Activated naive CD8-positive, alpha-beta T cell treated with anti-CD3 and anti-CD28 coated beads, Interleukin-2, amount 50 U/mL, for 24 hours (primary cell): ENCODE measurements at places on chromosomes 12 and 14.

GRCh38 chr12:122729583-122730214, 945 bp downstream of the HCAR1 start:
- DNase-seq = no peak

DNA sequence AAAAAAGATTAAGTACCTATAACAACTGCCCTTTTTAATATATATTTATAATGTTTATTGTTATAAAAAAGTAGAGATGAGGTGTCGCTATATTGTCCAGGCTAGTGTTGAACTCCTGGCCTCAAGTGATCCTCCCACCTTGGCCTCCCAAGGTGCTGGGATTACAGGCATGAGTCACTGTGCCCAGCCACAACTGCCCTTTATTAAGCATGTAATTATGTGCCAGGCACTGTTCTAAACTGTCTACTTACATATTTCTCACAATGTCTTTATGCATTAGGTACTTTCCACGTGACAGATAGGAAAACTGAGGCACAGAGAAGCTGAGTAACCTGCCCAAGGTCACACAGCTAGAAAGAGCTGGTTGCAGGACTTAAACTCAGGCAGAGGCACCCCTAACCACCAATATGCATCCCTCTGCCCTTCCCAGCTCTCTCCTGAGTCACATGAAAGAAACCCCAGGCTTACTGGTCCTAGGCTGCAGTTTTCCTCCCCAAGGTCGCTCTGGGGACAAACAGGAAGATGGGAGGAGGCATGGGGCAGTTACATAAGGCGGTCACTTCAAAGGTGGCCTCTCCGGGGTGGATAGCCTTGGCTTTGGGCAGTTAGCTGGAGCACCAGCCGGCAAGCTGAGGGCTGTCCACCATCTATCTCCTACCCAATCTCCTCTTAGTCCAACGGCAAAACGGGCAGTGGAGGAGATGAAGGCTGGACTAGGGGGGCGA, 54.6 kb upstream of the TBX3 start:
- no peak for DNase-seq

DNA sequence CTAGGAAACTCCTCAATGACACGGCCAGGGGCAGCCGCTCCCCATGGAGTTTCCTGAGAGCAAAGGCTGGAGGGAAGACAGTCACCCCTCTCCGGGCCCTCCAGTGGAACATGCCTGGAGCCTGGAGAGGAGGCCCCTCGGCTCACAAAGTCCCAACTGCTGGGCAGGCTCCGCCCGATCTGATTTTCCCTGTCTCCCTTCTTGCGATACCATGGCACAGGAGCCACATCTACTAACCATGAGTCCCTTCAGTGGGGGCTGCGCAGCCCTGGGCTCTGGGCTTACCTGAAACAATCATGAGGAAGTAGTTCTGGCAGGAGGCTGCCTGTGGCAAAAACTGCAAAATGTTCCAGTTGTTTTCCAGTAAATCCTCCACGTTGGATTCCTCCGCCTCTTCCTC, 15.3 kb downstream of the P2RX2 start:
- DNase-seq = no peak

DNA sequence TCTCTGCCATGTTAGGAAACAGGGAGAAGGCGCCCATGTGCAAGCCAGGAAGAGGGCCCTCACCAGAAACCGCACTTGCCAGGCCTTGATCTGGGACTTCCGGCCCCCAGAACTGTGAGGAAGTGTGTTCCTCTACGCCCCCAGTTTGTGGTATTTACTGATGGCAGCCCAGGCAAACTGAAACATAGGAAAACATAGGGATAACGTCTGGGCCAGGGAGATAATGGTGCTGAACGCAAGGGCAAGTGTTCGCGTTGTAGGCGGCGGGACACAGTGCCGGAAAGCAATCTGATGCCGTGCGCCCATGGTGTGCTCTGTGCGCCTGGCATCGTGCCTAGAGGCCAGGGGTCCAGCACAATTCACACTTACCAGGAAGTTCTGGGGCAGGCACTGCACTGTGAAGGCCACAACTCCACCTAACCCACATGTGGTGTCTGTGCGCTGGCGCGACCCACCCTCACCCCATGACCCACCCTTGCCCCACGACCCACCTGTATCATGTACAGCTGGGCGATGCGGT, 53.6 kb downstream of the ARL6IP4 start:
- no peak for DNase-seq

DNA sequence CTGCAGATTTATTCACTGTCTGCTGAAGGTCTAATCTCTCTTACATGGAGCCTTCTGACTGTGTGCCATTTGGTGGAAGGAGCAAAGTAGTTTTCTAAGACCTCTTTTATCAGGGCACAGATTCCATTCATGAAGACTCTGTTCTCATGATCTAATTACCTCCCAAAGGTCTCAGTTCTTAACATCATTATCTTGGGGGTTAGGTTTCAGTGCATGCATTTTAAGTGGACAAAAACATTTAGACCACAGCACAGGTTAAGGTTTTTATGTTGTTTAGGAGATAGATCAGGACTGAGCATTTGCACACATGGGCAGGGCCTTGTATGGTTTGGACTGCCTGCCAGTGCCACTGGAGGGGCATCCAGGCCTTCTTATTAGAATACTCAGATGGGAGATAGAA, 746.1 kb downstream of the C12orf50 start:
- no peak for DNase-seq

- DNase-seq = no peak
Measured at GRCh38 chr12:64767495-64767894, 8.3 kb upstream of the GNS start.

GRCh38 chr14:34817768-34818167, 57.4 kb downstream of the BAZ1A start:
- DNase-seq = no peak

DNA sequence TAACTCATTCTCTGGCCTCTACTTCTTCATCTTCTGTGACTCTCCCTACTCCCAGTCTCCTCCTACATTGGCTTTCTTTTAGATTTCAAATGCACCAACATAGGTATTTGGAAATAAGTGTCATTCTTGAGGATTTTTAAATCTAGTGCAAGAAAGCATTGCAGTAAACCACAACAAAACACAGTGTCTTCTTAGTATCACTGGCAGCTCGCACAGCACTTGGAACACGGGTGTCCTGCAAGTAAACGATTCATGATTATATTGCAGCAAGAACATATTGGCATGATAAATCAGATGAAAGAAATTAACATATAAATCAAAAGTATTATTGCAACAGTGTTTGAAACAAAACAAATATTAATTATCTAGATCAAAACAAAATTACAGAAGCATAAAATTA, 45.6 kb downstream of the MAGOHB start:
- no peak for DNase-seq

DNA sequence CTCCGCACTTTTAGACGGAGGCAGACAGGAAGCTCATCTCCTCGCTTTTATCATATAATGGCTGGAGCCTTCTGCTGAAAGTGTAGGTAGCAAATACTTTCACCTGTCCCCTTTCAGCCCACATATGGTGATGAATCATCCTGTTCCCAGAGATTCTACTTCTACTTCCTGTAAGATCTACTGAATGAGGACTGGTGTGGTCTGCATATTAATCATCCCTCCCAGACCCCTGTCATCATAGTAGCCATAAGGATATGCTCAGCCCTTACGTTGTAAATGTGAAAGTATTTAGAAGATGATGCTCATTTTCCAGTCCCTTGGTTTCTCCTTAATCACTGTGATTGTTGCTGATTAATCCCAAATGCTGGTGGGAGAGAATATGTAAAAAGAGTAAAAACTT, 268.2 kb upstream of the GRIP1 start:
- no peak for DNase-seq

- DNase-seq = peak; percentile 88
Measured at GRCh38 chr12:131132118-131132892, 178.6 kb downstream of the ADGRD1 start.

GRCh38 chr14:61813096-61813606, 50.9 kb downstream of the SNAPC1 start:
- no peak for DNase-seq

DNA sequence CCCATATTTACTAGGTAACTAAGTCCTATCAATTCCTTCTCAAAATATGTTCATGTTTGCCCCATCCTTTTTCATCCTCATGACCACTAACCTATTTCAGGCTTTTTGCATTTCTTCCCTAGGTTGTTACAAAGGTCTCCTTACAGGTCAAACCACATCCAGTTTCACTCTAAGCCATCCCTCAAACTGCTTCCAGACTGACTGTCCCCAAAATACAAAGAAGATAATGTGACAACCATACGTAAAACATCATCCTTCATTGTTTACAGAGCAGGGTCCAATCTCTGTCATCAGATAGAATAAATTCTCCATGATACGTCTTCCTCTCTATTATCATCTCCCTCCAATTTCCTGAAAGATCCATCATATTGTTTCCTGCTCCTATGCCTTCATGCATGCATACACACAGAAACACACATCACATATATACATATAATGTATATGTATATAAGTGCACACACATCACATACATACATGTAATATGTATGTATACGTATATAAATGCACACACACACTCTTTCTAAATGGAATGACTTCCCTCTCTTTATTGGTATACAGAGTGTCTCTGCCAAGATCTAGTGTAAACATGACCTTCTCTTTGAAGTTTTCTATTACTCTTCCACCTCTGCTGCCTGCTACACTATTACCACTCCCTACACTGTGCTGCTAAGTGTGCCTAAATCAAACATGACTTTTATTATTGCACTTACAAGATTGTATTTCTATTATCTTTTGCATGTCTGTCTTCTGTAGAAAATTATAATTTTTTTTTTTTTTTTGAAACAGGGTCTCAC, 30.7 kb upstream of the EPS8 start:
- DNase-seq = no peak

GRCh38 chr12:709455-710020, 42.8 kb upstream of the WNK1 start:
- DNase-seq = no peak

DNA sequence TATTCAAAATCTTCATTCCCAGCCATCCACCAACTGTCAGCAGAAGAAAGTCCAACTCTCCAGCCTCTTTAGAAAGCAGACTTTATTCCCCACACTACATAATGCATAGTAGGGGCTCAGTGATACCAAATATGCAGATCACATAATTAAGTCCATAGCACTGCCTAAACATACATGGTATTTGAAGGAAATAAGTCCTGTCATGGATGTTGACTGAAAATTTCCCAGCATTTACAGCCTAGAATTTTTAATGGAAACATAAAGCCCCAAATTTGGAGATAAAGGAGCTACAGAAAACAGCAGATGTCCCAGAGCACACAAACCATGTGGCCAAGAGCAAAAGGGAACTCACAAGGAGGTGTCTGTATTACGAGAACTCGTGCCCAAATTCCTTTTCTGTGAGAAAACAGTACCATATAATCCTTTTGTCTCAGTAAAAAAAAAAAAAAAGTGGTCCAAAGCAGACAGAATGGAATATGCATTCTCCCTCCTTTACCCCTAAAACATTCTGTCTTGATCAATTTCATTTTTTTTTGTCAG, 920.5 kb downstream of the NRXN3 start:
- DNase-seq = no peak

DNA sequence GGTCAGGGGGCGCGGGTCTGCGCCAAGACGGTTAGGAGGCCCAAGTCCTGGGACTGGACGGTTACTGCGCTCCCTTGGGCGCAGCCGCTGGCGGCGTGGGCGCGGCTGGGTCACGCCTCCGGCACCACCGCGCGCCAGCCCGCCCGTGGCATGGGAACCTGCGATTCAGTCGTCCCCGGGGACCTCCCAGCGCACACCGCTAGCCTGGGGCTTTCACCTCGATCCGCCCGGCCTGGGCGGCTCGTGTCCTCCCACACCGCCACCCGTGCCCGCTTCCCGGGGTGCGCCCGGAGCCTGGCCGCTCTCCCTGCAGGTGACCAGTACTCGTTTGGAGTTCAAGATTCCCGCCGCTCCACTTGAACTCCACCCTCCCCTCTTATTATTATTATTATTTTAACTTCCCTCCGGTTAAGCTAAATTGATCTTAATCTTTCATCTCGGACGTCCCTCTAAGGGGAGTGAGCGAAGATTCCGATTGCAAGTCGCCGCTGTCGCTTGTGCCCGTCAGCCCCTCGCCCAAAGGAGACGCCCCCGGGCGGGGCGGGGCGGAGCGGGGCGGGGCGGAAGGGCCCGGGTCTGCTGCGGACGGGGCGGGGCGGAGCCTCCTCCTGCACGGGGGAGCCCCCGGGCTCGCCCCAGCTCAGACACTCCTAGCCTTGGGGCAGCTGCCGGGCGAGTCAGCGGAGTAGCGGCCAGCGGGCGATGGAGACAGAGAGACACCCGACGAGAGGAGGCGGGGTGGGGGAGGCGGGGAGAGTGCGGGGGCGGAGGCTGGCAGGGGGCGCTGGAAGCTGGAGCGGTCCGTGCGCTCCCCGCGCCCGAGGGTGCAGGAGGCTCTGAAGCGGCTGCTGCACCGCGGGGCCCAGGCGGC, at the start of gene KCNMB4:
KCNMB4 (plus strand) TSS at position 643 of the 871 bp plus-strand sequence. CDS start 445 bp downstream, outside the sequence.
- peak; percentile 77 for DNase-seq

DNA sequence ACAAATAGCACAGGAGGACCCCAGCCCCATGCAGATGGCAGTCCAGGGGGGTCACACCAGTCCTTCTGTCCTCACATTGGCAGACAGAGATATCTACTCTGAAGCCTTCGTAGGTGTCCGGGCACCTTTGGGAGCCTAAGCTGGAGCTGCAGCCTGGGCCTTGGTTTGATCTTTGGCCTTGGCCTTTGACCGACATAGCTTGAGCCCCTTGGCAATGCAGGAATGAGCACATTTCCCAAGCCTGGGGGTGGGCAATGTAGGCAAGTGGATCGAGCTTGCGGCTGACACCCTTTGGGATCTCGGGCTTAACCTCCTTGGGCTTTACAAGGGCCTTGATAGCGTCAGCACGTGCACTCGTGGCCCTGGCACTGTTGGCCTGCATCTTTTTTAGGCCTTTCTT, 6.4 kb downstream of the COQ5 start:
- DNase-seq = no peak

DNA sequence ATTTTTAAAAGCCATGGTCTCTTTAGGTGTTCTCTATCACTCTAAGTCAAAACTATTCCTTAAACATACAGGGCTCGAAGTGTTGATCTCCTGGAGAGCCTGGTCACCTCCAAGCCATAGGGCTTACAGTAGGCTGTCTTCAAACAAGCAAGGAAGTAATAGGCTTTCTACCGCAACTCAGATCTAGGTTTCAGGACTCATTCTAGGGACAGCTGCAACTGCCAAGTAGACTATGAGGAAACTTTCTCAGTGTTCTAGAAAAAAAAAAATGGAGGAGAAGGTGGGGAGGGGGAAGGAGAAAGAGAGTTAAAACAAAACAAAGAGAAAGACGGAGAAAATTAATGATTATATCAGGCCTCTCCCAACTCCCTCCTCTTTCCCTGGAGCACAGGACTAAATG, 106.9 kb upstream of the ETV6 start:
- DNase-seq = no peak

DNA sequence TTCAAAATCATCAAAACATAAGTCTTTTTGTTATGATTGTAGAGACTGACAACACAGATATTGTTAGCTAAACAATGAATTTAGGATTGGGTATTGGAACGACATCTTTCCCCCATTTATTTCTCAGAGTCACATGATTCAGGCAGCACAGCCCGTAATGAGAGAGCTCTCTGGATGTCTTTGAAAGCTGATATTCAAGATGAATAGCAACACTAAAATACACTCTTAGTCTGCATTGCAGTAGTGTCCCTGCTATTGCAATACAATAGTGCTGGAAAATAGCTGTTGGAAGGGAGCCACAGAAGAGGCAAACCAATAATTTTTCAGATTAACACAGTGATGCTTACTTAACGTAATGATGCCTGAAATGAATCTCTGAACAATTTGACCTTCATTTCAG, 9.9 kb downstream of the GTSF1 start:
- DNase-seq = no peak

- DNase-seq = no peak
Measured at GRCh38 chr12:6268484-6269157, 41.9 kb upstream of the PLEKHG6 start.

GRCh38 chr12:109452489-109452888, 24.6 kb downstream of the KCTD10 start:
- no peak for DNase-seq
